ENCODE measurements at places on chromosomes 11 and 22.

- DNase-seq, result no peak
These were observed 89.6 kb downstream of the CSNK2A3 start for GRCh38 chr11:11263238-11264005.

GRCh38 chr22:37631448-37632173 lies 7.9 kb upstream of the SH3BP1 start:
- DNase-seq, result no peak

DNA sequence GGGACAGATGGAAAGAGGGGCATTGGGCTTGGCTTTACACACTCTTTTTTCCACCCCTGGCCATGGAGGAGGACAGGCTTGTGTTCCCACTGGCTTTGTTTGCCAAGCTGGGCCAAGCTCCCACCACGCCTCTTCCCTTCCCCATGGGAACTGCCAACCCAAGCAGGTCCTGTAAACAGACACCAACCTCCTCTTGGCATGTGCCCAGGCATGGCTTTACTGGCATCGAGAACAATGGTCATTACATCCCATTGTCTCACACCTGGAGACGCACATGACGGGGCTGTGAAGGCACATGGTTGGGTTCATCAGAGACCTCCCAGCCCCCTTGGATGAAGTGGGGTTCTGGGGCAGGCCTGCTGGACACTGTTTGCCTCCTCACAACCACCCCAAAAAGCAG lies 11.7 kb downstream of the SEC14L3 start:
- no peak for DNase-seq

DNA sequence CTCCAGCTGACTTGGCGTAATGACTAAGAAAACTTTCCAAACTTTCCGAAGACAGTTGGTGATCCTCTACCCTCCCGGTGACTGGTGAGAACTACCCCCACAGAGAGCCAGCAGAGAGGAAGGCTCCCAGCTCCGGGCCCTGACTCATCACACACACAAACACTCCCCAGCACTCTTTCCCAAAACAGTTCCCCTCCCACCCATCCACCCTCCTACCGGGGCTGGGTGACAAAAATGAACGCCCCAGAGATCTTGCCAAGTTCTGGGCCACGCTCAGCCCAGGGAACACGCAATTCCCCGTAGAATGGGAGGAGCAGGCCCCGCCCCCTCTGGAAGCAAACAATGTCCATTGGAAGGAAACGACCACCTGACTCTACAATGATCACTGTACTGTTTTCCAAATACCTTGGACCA lies 21.3 kb upstream of the JAM3 start:
- DNase-seq, result peak; percentile 35

DNA sequence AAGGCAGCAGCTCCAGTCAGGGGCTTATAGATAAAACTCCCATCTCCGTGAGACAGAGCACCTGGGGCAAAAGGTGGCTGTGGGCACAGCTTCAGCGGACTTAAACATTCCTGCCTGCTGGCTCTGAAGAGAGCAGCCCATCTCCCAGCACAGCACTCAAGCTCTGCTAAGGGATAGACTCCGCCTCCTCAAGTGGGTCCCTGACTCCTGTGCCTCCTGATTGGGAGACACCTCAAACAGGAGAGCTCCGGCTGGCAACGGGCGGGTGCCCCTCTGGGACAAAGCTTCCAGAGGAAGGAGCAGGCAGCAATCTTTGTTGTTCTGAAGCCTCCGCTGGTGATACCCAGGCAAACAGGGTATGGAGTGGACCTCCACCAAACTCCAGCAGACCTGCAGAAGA lies 279.4 kb downstream of the LARGE1 start:
- DNase-seq, result no peak

GRCh38 chr11:134862105-134862502 lies 450.1 kb upstream of the B3GAT1 start:
- no peak for DNase-seq

- DNase-seq, result no peak
These were observed 5.0 kb upstream of the PGA3 start for GRCh38 chr11:61198361-61198760.

- peak; percentile 37 for DNase-seq
These were observed 2.1 kb downstream of the LPXN start for GRCh38 chr11:58573451-58574104.

DNA sequence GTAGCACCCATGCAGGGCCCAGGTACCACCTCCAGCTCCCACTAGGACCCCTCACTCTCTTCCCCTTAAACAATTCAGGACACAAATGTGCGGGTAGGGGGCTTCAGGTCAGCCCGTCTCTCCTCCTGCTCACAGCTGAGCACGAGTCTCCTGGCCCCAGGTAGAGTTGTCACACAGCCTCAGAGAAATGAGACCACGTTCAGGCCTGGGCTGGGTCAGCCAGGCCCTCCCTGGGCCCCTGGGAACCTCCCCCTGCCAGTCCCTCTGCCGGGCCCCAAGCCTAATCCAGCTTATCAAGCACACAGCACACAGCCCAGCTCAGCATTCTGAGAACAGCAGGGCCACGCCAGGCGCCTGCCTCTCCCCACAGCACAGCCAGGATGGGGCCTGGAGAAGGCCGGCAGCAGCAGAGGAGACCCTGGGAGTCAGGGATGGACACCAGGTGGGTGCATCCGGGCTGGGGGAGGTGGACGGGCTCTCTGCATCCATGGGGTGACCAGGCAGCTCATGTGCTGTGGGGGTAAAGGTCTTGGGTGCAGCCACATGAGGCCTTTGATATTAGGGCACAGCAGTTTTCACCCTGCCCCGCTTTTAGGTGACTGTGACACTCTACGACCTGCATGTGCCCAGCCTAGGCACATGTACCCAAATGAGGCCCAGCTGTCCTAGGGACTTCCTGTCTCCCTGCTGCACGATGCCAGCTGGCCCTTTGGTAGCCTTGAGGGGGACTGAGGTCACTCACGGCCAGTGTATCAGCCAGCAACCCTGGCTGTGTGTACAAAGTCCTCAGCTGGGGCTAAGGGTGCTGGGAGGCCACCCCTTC lies 87.0 kb downstream of the MORC2 start:
- no peak for DNase-seq

- no peak for DNase-seq
These were observed at the start of gene IRAG1 for GRCh38 chr11:10693509-10694081. Gene IRAG1 (minus strand): TSS chr11:10693755. CDS start chr11:10693602, 153 bp downstream.

- DNase-seq, result no peak
These were observed 18.1 kb upstream of the RDX start for GRCh38 chr11:110314366-110315095.

- DNase-seq, result no peak
These were observed 3.7 kb downstream of the TSPO start for GRCh38 chr22:43154887-43155536.

DNA sequence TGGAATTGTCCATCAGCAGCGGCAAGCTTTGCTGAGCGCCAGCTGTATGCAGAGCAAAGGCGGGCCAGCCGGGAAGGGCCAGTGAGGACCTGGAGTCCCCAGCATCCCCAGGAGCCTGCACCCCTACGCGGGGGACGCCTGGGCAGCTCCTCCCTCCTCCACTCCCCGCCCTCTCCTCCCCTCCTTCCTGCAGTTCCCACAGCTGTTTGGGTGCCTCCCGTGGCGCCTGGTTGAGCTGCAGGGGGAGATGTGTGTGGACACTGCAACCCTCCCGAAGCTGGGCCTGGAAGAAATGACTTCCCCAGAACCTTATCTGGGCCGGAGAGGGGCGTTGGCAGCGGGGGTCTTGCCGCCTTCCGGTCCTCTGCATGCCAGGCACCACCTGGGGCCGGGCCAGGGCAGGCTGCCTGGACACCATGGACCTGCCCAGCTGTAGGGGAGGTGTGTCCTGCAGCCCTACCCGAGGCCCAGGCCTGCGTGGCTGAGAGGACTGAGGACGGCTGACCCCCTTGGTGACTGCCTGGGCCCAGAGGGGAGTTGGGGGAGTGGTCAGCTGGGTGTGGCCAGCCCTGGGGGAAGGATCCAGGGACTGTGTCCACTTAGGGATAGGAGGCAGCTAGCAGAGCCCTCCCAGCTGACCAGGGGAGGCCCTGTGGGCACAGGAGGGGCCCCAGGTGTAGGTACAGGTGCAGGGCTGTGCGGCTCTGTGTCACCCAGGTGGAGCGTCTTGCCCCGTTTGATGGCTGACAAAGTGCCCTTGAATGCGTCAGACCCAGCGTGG lies 16.8 kb upstream of the MUC6 start:
- no peak for DNase-seq

- no peak for DNase-seq
These were observed 331.6 kb downstream of the CTTN start for GRCh38 chr11:70729949-70730348.

DNA sequence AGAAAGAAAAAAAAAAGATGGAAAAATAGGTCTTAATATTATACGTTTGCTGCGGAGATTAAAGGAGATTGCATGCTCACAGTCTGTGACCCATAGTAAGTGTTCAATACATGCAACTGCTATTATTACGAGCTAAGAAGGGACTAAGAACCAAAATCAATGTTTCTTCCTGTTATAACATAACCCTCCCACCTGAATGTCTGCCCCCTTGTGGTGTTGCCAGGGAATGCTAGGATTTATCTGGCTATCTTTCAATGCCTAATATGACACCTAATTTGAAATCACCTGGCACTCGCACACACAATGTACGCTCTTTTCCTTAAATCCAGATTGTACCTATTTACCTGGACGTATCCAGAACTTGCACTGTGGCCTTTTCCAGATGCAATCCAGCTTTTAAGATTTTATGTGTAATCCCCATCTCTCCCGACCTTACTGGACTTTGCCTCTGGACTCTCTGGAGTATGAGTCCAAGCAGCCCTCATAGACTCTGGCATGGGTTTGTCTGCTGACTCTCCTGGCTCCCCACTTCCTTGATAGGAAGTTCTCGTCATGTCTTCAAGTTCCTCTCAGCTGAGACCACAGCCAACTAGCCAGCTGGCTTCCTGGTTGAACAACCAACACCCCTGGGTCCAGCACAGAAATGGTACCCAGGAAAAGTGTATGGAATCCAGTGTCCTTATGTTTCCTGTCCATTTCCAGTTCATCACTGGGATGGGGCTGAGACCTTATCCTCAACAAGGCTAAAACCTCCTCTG lies 151.5 kb downstream of the CCDC34 start:
- no peak for DNase-seq

GRCh38 chr11:123409456-123410217 lies 20.4 kb upstream of the GRAMD1B start:
- no peak for DNase-seq

DNA sequence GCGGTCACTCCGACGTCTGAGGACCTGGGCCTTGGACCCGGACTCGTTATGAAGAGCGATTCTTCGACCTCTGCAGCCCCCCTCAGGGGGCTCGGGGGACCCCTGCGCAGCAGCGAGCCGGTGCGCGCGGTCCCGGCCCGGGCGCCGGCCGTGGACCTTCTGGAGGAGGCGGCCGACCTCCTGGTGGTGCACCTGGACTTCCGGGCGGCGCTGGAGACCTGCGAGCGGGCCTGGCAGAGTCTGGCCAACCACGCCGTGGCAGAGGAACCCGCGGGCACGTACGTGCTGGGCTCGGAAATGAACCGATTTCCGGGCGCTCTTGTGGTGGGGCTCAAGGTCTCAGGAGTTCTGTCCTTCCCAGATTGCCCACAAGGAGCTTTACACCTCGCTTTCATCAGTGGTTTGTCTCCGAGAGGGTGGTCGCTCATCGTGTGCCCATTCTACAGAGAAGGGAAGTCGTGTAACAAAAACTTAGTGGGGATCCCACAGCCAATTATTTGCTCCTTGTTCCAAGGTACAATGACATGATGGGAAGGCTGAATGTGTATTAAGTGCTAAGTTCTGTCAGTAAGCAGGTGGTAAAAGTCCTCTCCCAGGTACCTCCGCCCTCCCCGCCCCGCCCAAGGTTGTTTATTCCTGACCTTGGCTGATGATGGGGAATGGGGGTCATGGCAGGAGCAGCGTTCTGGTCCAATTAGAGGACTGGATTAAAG lies 695 bp downstream of the PEX26 start:
- no peak for DNase-seq

DNA sequence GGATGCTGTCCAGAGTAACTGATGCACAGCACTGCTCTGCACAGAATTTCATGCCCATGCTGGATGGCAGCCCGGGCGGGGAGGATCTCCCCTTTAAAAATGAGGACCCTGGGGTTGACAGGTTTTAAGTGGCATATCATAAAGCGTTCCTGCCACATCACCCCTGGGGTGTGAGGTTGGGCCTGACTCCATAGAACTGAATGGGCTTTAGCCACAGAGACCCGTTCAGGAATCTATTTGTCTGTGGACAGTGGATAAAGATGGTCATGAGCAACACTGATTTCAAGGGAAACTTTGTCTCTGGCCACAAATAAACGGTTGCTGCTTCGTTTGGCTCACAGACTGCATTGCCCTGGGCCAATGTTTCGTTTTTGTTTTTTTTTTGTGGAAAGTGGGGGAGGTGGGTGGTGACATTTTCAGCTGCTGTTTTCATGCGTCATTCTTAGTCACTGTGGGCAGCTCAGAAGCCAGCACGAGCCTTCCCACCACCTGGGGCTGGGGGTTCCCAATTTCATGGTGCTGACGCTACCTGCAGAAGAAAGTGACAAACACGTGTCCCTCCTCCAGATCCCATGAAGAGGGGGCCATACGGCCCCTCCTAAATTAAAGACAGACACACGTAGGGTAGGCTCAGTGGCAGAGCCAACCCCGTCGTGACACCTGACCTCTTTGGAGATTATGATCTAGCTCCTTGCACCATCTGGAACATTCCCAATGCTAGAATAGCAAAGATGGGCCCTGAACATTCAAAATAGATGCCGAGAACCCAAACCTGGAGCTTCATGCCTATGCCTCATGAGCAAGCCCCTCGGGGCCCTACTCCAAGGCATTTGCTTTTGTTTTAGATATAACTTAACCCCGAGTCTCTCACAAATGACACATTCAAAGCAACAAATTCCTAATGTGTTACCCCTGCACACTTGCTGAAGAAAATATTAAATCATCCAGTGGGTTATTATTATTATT lies 54.8 kb upstream of the PHF21B start:
- DNase-seq, result peak; percentile 26

DNA sequence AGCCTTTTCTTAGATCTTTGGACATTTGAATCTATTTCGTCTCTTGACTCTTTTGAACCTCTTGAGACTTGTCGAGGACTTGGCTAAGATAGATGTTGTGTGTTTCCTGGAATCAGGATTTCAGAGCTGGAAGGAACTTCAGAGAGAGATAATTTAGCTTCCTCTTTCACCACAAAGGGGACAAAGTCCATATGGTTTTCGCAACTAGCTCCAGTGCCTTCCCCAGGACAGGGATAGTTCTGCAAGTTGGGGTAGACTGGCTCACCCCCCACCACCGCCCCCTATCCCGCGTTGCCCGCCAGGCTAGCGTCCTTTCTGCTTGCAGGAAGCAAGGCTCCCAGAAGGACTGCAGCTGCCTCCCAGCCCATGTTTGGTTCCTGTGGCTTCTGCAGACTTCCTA lies 75.7 kb upstream of the MYO18B start:
- no peak for DNase-seq

GRCh38 chr11:14240221-14240620 lies 118.8 kb downstream of the RRAS2 start:
- DNase-seq, result no peak

DNA sequence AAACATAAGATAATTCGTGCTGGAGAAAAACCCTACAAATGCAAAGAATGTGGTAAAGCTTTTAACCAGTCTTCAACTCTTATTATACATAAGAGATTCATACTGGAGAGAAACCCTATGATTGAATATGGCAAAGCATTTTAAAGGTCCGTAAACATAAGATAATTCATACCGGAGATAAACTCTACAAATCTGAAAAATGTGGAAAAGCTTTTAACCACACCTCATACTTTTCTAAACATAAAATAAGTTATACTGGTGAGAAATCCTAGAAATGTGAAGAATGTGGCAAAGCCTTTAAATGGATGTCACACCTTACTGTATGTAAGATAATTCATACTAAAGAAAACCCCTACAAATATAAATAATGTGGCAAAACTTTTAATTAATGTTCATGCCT lies 20.7 kb downstream of the PLAAT5 start:
- no peak for DNase-seq
